ENCODE measurements at places on chromosomes 16 and 17. TPM values are rescaled to one million over a fixed set of nuclear protein-coding genes. Genes with fewer than 3 reads are reported as not detected.

Gene ADAP2
- total RNA-seq = 17.9 TPM

Gene LRRC46
- 0.28 TPM for total RNA-seq

Gene FNDC8
- total RNA-seq = not detected

Gene ACSM3
- total RNA-seq = 13.1 TPM

Gene MYLK3
- 400 TPM for total RNA-seq

Gene KRTAP4-4
- total RNA-seq = not detected

Gene PRSS27
- 0.18 TPM for total RNA-seq

Gene PMP22
- 160 TPM for total RNA-seq

Gene BBS2
- 64.2 TPM for total RNA-seq

Gene FBXW10B
- total RNA-seq = 0.53 TPM

Gene AOC2
- 0.54 TPM for total RNA-seq

Gene CDK5R1
- total RNA-seq = 1.3 TPM

Gene CD79B
- 2.5 TPM for total RNA-seq

Measured in heart right ventricle (tissue), 16 donors.